ENCODE measurements at places on chromosomes 7 and 10.

DNA sequence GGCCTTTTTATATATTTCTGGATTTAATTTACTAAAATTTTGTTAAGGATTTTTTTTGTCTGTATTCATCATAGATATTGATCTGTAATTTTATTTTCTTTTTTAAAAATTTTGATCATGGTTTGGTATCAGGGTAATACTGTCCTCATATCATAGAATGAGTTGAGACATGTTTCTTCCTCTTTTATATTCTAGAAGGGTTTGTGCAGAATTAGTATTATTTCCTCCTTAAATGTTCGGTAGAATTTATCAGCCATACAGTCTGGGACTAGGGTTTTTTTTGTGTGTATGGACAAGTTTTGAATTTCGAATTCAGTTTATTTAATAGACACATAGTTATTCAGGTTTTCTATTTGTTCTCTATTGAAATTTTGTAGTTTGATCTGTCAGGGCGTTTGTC, 54.0 kb downstream of the SHOC2 start:
- no peak for DNase-seq

- no peak for DNase-seq
Measured at GRCh38 chr10:71128311-71128980, 83.9 kb upstream of the UNC5B start.

DNA sequence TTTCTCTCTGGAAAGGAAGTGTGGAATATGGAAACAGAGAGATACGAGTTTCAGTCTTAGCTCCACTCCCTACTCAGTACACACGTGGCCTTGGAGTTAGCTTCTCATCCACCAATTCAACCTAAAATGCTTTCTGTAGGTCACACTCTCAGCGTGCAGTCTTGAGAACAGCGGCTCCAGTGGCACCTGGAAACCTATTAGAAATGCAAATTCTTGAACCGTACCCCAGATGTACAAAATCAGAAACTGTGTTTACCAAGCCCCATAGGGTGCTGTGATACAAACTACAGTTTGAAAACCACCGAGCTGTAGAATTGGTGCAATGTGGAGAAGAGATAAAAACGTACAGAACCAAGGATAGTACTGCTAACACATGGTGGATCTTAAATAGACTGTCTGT, 91.1 kb upstream of the SP4 start:
- DNase-seq, result no peak

- no peak for DNase-seq
Measured at GRCh38 chr7:41792120-41792519, 89.2 kb upstream of the INHBA start.

- peak; percentile 83 for DNase-seq
Measured at GRCh38 chr10:29634764-29635625, at the start of gene SVIL. Gene SVIL, minus strand, starts transcription at chr10:29634971. Its CDS starts 79,913 bp downstream, at chr10:29555058.

- peak; percentile 24 for DNase-seq
Measured at GRCh38 chr7:132160611-132161532, 415.4 kb downstream of the PLXNA4 start.

- DNase-seq, result peak; percentile 3
Measured at GRCh38 chr7:146175716-146176115, 59.1 kb downstream of the CNTNAP2 start.

DNA sequence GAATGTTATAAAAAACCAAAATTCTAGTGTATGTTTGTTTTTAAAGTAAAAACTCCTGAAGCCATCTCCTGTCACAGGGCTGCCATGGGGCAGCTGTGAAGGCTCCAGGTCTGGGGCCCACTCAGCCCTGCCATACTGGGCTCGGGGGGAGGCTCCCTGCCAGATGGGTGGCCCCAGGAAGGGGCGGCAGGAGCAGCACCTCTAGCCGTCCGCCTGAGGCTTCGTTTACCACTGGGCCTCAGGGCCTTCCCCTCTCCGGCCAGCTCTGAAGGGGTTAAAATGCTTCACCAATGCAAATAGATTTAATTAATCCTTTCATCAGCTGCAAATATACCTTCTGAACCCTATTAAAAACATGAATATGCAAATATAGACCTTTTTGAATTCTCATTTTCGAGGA, 139.0 kb downstream of the ELFN1 start:
- DNase-seq, result no peak

- no peak for DNase-seq
Measured at GRCh38 chr7:44541-44896, 147.9 kb upstream of the FAM20C start.

DNA sequence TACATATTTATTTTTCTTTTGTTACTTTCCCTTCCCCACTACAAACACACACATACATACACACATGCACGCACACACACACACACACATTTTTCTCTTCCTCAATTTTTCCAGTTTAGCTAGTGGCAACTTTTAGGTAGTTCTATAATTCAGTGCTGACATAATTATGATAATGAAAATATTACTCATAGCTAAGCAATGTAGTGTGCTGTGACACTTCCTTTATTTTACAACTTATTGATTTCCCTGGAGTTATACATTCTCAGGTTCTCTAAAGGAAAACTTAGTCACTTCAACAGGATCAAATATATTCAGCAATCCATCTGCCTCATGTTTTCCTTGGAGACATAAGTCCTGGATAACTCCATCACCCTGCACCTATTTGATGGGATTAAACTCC, 151.6 kb downstream of the CACNA2D1 start:
- DNase-seq, result peak; percentile 19

DNA sequence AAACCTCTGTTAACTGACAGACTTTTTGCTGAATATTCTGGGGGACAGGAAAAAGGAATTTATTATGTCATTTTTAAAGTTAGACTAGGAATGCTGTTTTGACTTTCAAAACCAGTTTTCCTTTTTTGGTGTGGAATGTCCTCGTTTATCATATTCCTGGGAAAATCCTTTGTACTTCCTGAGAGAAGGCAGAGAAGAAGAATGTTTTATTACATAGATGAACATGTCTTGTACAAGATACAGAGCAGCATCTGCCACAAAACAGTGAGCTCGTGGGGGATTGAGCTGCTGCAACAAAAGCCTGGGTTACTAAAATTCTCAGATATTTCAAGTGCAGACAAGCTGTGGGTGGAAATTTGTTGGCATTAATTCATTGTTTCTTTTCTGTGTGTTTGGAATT, 20.2 kb downstream of the MCU start:
- DNase-seq, result peak; percentile 94

- peak; percentile 12 for DNase-seq
Measured at GRCh38 chr7:127932496-127932895, 98.7 kb downstream of the LRRC4 start.

DNA sequence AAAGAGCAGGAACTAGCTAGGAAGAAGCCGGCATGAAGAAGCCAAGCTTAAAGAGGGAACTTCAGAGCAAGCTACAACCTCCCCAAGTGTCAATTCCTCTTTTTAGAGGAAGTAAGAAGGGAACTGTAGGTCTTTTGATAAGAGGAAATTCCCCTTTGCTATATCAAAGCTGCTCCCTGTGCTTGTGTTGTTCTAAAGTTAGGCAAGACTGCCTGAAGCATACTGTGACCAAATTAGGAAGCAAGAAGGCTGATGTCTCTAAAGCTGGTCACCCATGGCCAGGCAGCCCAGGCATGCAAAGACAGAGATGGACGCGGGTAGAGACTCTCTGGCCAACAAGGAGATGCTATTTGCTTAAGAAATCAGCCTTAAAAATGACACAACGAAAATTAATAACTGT, 87.9 kb downstream of the RNF216 start:
- peak; percentile 96 for DNase-seq

DNA sequence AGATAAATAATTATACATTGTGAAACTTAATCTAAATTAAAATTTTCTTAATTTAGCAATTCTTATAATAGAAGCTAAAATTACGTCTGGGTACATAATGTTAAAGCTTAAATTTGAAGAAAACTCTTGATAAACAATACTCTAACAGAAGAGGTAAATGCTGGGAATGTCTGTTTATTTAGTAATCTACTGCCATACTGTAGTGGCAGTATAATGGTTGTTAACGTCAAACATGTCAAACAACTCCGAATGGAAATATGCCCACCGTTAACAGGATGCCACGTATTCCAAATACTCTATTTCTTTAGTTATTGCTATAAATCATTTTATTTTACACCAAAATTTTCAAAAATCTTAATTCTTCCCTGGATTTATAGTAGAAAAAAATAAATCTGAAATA, 40.0 kb upstream of the PTPN12 start:
- DNase-seq, result no peak

DNA sequence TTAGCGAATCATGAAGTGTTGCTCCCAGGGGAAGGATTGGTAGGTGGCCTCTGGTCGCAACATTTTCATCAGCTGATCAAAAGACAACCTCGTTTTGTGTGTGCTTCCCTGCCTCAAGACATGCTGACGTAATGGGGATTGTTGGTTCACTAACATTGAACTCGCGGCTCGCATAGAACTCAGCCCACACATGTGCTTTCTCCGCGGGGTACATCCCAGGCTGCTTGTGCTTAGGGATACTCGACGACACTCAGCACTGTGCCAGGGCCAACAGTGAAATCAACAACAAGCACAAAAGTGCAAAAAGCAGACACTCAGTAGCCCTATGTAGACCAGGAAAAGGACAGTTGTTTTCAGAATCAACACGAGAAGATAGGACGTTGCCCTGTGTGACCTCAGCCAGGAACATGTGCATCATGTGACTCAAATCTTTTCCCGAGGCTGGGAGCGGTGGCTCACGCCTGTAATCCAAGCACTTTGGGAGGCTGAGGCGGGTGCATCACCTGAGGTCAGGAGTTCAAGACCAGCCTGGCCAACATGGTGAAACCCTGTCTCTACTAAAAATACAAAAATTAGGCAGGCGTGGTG, 20.8 kb downstream of the WIPI2 start:
- no peak for DNase-seq

- DNase-seq, result peak; percentile 6
Measured at GRCh38 chr10:22853906-22854447, 73.9 kb upstream of the ARMC3 start.

DNA sequence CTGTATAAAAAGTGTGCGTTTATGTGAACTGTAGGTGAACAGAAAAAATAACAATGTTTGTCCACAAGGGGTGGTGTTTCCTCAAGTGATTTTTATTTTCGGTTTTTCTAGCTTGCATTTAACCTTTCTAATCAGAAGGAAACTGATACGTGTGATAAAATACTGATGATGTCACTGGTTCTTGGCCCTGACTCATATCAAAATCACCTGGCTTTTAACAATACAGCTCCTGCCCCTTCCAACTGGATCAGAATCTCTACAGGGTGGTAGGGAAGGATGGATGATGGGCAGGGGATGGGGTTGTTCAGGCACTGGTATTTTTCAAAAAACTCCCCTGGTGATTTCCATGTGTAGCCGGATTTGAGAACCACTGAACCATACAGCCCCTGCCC, 10.9 kb downstream of the NPFFR1 start:
- DNase-seq, result peak; percentile 19

- no peak for DNase-seq
Measured at GRCh38 chr10:128825626-128826025, 641.4 kb upstream of the MGMT start.

- DNase-seq, result no peak
Measured at GRCh38 chr10:12586741-12587140, 237.4 kb downstream of the CAMK1D start.

GRCh38 chr10:132638130-132638515, 100.5 kb downstream of the INPP5A start:
- DNase-seq, result no peak

DNA sequence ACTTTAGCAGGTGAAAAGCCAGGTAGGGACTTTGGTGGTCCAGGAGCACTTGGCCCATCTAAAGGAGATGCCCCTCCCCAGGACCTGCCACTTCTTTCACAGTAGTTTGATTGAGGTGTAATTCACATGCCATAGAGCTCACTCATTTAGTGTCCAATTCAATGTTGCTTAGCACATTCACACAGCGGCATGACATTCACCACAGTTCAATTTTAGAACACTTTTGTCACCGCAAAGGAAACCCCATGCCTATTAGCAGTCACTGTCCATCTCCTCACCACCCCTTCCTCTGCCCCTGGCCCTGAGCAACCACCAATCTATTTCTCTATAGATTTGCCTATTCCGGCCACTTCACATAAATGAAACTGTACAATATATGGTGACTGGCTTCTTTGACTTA, 211.6 kb upstream of the ZMIZ1 start:
- no peak for DNase-seq

DNA sequence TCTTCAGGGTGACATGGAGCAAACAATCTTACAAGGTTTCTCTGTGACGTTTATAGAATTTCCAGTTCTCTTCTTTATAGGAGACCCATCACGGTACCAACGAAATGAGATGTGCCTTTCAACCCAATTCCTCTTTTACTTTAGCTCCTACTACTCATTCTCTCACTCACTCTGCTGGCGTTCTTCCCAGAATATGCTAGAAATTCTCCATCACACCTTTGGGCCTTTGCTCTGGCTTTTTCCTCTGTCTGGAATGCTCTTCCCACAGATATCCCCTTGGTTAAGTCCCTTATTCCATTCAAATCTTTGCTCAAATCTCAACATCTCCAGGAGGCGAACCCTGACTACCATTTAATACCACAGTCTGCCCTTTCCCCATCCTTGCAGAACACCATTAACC, 39.0 kb downstream of the SEMA3C start:
- peak; percentile 57 for DNase-seq

- no peak for DNase-seq
Measured at GRCh38 chr10:59558066-59558465, 151.6 kb downstream of the SLC16A9 start.

DNA sequence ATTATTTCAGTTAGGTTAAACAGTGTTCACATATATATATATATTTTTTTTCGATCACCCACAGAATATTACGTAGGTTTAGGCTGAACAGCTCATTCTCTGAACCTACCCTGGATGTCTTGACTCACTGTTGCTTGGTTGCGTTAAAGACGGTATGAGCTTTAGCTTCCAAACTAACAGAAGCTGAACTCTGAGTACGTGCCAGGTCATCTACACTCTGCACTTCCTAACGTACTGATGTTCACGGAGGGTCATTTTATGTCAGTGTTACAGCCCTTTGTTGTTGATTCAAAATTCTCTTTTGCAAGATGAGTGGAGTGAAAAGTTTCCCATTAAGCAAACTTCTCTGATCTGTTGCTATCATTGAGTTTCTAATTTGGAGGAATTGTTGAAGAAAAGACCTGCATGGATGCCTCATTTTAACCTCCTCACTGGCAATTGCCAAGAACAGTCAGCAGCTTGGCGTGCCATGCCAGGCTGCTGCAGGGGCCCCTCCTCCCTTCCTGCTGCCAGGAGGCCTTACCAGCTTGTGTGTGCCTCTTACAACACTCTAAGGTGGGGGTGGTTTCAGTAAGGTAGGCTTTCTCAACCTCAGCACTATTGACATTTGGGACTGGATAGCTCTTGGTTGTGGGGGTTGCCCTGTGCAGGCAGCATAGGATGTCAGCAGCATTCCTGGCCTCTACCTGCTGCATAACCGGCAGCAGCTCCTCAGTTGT, 44.3 kb downstream of the INSYN2A start:
- DNase-seq, result no peak

DNA sequence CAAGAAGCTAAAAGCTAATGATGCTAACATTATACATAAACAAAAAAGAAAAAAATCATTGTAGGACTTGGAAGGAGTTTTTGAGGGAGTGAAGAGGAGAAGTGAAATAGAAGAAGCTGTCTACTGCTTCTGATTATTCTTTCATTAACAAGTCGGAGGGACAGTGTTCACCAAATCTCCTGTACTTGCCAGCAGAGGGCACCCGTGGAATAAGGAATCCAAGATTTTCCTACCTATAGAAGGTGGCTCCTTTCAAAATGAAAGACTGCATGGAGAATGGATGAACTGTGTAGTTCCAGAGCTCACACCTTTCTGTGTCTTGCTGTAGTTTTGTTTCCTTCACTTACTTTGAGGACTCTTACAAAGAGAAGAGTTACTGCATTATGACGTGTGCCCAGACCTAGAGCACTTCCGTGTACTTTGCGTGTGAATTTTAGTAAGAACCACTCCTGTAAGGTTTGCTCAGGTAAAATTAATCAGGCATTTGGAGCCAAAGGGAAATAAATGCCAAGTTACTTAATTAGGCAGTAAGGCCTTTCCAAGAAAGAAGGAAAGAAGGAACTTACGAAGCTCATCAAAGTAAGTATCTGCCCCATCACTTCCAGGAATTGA, 145.1 kb downstream of the SEMA3D start:
- DNase-seq, result peak; percentile 75
